Stimulated activated naive CD4-positive, alpha-beta T cell treated with Interleukin-2 at 50 U/mL for 16 hours (primary cell): ENCODE measurements at places on chromosomes 3 and 15.

GRCh38 chr15:34582461-34583371 is 735 bp downstream of the GOLGA8B start:
- no peak for DNase-seq

DNA sequence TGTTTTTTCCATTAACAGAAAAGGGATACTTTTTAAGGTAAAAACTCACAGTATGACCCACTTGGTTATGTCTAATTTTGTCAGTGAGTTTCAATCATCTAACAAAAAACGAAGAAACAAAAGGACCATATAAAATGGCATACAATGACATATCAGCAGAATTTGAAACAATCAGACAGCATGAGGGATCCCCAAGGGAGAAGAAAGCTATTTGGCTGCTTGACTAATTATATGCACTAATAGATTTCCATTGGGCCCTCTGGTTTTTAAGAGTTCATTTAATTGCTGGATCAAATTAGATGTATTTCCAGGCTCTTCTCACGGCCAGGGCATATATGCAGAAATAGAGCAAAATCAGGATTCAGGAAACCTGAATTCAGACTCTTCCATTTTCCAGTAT is 376.4 kb upstream of the GBE1 start:
- DNase-seq, result no peak

- no peak for DNase-seq
These were observed 2.3 kb downstream of the SUCNR1 start for GRCh38 chr3:151875759-151876158.

GRCh38 chr3:158659454-158660237 is 12.8 kb downstream of the LXN start:
- DNase-seq, result peak; percentile 26

DNA sequence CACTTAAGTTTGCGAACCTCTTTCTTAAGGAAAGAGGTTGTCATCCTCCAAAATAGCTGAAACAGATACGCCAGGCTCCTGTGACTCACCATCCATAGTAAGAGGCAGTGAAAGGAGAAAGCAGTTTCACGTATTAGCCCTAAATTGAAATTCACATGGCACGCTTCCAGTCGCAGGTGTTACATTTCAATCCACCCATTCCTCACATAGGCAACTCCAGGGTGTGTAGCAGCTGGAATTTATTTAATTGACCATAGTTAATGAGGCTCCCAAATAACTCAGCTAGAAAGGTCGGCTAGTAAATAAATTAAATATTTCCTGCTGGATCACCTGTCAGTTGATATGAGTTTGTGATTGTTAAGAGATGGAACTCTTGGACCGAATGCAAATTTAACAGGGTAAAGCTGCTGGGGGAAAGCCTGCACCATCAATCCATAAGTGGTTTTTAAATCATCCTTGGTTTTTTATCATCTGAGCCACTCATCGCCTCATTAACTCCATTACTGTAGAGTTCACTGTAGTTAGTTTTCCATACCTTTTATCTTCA is 19.6 kb downstream of the NSUN3 start:
- no peak for DNase-seq

DNA sequence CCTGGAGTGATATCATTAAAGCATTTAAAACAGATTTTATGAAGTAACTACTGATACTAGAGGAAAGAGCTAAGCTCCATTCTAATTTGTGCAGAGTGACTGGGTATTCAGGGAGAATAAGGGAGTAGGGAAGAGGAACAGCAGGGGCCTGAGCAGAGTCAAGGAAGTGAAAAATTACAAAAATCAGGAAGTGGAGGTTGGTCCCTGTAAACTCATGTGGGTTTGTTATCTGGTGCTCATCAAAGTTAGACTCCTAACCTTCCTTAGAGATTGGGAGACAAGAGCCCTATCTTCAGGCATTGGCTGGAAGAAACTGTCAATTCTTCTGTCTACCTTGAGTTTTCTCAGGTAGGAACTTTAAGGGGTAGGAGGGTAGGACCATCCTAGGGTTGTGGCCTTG is 82.5 kb downstream of the NEK11 start:
- no peak for DNase-seq

GRCh38 chr3:95356764-95357501 is 1294.1 kb downstream of the NSUN3 start:
- DNase-seq, result no peak

GRCh38 chr3:137012097-137012501 is 54.3 kb downstream of the IL20RB start:
- DNase-seq, result no peak

- DNase-seq, result no peak
These were observed 36.2 kb downstream of the ZXDC start for GRCh38 chr3:126439346-126439967.

DNA sequence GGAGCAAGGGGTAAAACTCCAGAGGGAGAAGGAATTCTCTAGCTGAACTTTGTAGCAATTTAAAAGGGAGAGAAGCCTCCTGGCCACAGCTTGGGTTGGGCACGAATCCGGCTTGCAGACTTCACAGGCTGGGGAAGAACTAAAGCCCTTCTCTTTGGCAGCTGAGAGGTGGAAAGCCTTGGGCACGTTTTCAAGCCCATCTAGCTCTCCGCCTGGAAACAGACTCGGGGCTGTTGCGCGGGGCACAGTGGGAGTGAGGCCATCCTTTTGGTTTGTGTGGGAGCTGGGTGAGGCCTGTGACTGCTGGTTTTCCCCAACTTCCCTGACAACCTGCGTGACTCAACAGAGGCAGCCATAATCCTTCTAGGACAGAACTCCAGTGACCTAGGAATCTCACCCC is 295.7 kb upstream of the ROBO1 start:
- DNase-seq, result no peak

DNA sequence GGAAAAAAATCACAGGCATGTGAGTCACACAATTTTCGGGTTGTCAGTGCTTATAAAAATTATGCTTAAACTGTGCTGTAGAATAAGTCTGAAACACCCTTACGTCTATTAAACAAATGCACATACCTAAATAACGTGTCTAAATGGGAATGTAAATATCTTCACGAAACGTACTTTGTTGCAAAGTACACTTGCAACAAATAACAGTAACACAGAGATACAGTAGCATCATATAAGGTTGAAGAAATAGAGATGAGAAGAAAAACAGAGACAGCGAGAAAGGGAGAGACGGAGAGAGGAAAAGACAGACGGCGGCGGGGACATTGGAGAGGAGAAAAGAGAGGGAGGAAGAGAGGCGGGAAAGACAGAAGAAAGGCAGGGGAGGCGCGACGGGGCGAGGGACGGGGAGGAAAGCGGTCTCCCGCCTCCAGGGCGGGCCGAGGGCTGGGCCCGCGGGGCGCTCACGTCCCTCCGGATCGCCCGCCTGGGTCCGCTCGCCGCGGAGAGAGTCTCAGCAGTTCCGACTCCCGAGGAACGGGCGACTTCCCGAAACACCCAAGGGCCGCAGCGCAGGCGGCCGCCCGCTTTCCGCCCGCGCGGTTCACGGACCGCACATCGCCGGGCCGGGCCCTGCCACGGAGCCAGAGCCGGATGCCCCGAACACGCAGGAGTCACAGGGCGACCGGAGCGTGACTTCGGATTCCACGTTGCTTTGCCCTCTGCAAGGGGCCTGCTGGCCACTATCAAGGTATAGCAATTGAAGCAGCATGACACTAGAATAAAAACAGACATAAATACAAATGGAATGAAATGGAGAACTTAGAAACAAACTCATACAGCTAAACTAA is 153.4 kb downstream of the LMLN start:
- DNase-seq, result no peak

GRCh38 chr3:94413336-94414108 is 350.7 kb downstream of the NSUN3 start:
- no peak for DNase-seq

GRCh38 chr3:42349765-42350594 is 60.4 kb downstream of the LYZL4 start:
- DNase-seq, result no peak

- DNase-seq, result no peak
These were observed 47.6 kb downstream of the CTDSPL start for GRCh38 chr3:37909067-37909911.

DNA sequence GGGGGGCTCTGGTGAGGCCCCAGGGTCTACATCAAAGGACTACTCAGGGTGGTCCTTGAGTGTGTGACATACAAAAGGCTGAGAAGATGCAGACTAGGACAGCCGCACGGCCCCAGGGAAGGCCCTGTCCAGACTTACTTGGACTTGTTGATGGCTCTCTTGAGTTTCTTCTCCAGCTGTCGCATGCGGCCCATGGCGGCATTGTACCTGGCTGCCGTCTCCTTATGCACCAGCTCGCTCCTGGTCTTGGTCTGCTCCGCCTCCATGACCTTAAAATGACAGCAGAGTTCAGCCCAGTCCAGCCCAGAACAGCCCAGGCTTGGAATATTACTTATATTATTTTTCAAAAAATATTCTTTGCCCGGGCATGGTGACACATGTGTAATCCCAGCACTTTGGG is 56.0 kb downstream of the CAPN7 start:
- DNase-seq, result no peak

- DNase-seq, result no peak
These were observed 7.7 kb upstream of the IRAK2 start for GRCh38 chr3:10157031-10157430.

DNA sequence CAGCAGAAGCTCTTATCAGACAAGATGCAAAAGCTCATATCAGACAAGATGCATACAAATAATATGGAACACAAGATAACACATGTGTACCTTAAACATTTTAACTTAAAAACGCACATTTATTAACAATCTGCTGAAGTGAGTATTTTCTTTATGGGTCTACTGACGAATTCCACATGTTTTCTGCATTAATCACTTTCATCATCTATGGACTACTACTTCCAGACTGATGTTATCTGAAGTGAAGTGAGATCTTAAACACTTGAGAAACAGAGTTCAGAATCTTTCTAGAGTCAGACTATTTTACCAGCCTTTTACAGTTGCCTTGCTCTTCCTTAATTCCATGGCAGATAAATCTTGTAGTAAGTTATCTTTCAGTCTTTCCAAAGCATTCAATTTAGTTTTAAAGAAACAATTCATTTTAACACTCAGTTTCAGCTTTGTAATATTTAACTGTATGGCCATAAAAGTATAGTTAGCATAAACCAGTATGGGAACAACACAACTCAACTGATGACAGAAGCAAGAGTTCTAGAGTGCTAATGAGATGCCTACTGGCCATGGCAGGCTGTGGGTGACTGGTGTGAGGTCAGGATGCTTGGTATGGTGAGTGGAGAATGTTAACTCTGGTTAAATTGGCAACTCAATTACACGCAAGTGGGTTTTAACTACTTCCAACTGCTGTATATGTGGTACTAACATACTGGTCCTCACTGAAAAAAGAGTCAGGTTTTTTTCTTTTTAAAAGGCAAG is 9.8 kb downstream of the CMTM6 start:
- no peak for DNase-seq

DNA sequence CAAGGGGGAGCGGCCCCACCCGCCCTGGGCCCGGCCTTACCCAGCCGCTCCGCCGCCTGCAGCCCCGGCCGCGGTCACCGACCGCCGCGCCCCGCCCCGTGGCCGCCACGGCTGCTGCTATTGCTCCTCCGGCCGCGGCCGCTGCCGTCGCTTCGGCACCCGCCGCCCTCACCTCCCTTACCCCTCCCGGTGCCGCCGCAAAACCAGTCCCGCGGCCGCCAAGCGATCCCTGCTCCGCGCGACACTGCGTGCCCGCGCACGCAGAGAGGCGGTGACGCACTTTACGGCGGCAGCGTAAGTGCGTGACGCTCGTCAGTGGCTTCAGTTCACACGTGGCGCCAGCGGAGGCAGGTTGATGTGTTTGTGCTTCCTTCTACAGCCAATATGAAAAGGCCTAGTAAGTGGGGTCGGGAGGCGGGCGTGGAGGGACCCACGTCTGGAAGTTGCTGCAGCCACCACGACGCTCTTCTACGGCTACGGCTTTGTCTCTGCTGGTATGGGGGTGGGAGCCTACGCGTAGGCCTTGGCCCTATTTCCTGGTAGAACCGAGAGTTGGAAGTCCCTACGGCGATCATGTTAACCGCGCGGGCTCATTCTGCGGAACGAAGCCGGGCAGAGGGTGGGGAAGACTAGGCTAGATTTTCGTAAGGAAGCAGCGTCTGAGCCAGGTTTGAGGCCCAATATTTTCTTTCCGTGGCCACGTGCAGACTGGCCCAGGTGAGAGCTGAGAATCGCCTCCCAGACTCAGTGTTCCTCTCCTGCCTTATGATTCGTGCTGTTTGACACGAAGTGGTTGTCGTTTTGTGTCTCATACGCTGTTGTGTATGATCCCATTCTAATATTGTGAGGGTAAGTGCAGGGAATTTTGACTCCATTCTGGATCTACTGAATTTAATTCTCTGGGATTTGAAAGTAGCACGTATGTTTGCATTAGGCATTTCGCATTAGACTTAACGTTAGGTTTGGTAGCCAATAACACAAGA is at the start of the genes GNL3 and PBRM1:
GNL3 (plus strand) TSS at position 324 of the 983 bp plus-strand sequence; CDS start at position 385, 61 bp downstream.
PBRM1 (minus strand) TSS at position 205 of the 983 bp plus-strand sequence.
- DNase-seq, result peak; percentile 93

DNA sequence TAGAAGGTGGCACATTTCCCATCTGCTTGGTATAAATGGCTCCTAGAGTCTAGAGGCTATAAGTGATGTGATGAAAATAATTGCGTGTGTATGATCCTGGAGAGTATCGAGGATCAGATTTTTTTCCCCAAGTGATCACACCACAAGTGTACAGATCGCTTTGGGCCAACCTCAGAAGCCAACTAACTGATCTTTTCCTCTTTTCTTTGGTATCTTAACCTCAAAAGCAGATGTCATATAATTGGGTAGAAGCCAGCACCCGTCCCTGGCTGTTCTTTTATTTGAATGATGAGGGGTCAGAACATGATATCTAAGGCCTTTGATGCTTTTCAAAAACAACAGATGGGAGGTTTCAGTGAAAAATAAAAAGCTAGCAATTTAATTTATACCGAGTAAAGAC is 3.3 kb downstream of the P2RY14 start:
- DNase-seq, result no peak

DNA sequence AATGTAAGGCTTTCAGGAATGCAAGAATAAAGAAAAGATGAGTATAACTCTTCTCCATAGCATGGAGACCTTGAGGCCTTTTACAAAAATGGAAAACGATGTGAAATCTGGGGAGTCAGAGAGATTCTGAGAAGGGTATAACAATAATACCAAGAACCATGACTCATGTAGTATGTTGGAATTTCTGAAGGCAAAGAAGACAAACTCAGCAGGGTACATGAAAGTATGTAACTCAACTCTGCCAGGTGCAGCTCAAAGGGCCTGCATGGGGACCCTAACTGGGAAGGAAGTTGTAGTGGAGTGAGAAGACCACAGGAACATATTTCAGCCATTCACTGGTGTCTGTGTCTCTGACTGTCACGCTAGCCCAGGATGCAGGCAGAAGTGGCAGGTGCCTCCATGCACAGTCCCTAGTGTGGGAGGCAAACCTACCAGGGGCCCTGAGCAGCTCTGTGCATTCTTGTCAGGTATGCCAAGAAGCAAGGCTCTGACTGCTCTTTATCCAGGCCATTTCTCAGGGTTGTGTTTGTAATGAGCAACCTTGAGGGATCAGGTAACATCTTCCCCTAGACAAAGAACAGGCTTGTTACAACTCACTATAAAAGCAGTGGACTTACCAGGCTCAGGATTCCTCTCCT is 57.2 kb downstream of the GPR156 start:
- no peak for DNase-seq

GRCh38 chr3:186273586-186273985 is 88.4 kb downstream of the DGKG start:
- DNase-seq, result no peak

DNA sequence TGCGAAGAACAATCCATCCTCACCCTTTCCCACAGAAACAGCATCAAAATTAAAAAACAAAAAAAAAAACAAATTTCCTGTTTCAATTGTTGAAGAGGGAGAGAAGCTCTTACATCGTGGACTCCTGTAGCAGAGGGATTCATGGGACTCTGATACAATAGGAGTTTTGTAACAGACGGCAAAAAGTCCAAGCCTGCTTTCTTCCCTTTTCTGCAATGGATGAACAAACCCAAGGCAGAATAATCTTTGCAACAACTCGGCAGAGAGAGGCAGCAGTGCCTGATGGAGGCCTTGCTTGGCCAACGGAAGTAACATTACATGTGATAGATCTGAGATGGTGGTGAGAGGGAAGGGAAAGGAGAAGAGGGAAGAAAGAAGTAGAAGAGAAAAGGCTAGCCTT is 26.9 kb downstream of the CCR4 start:
- DNase-seq, result no peak
